ENCODE measurements at places on chromosomes 3 and 15. TPM values are rescaled to one million over a fixed set of nuclear protein-coding genes. Genes with fewer than 3 reads are reported as not detected.
A peak's percentile ranks its signal among the peaks of the same experiment; 100 is the strongest.

DNA sequence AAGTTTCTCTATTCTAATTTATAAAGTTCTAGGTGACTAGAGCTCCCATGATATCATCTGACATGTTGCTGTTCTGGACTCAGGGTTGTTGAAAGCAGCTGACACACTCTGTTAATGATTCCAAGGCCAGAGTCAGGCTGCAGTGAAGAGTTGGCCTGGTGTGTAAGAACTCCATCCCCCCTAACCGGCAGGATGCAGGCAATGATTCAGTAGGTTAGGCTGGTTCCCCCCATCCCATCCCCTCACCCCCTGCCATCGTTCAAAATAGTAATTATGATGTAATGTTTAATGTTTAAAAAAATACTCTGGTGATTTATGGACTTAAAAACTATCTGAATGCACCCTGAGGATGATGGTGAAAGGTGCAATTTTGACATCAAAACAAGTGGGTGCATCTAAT is 4.6 kb upstream of the TRIM71 start:
- no peak overlapping the region for H3K4me3 ChIP-seq
- H3K36me3 ChIP-seq, result no peaks in the 10 kb centered on the region
- H3K27me3 ChIP-seq, result peaks cover 7% of the 10 kb centered on the region
- no peak overlapping the region for H3K27ac ChIP-seq
- DNase-seq, result peak; percentile 7

ARRDC4 gene
- 0.10 TPM for total RNA-seq

GRCh38 chr15:85986741-85987140 is 92.9 kb upstream of the AGBL1 start:
- no peaks in the 10 kb centered on the region for H3K4me1 ChIP-seq
- H3K36me3 ChIP-seq, result no peaks in the 10 kb centered on the region
- no peak overlapping the region for H3K27ac ChIP-seq

GRCh38 chr3:154218728-154219127 is 97.5 kb downstream of the ARHGEF26 start:
- H3K27ac ChIP-seq, result no peak overlapping the region
- H3K4me3 ChIP-seq, result no peak overlapping the region
- no peaks in the 10 kb centered on the region for H3K27me3 ChIP-seq
- no peaks in the 10 kb centered on the region for H3K36me3 ChIP-seq
- DNase-seq, result no peak

CAND2 gene
- 1.6 TPM for total RNA-seq

CMTM8 gene
- total RNA-seq, result not detected

DNA sequence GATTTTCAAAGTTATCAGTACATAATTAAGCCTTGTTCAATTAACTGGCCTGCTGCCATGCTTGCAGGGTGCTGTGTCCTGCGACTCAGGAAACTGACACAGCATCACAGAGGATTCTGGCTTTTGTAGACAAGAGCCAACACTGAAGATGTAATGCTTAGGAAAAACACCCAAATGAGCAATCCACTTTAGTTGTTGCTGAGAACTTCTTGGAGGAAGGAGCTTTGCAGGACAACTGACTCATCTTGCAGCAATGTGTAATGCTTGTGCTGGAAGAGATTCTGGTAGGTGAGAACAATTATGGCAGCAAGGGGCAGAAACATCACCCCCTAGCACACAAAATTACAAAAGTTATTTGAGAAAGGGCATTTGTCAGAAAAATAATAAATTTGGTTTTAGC is 67.6 kb downstream of the NLGN1 start:
- no peak for DNase-seq
- H3K27ac ChIP-seq, result no peak overlapping the region
- H3K4me3 ChIP-seq, result no peak overlapping the region
- H3K27me3 ChIP-seq, result no peaks in the 10 kb centered on the region
- H3K36me3 ChIP-seq, result no peaks in the 10 kb centered on the region
- no peaks in the 10 kb centered on the region for H3K4me1 ChIP-seq

DNA sequence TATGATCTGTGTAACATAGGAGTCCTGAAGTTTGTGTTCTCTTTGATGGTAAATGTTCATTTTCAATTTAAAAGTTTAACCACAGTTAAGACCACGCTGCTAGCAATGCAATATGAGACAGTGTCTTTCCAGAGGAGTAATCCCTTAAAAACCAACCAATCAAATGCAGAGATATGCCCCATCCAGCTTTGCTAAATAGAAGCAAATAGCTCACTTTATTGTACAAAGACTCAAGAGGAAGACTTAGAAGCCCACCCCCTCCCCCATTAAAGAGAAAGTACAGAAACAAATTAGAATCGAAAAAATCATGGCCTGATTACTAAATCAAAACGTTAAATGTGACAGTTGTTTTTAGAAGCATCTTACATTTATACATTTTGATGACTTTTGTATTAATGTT is 2.1 kb upstream of the ANP32A start:
- no peak overlapping the region for H3K4me3 ChIP-seq
- H3K4me1 ChIP-seq, result peaks cover 12% of the 10 kb centered on the region
- DNase-seq, result no peak
- H3K27ac ChIP-seq, result no peak overlapping the region
- H3K27me3 ChIP-seq, result no peaks in the 10 kb centered on the region
- H3K36me3 ChIP-seq, result no peaks in the 10 kb centered on the region

DNA sequence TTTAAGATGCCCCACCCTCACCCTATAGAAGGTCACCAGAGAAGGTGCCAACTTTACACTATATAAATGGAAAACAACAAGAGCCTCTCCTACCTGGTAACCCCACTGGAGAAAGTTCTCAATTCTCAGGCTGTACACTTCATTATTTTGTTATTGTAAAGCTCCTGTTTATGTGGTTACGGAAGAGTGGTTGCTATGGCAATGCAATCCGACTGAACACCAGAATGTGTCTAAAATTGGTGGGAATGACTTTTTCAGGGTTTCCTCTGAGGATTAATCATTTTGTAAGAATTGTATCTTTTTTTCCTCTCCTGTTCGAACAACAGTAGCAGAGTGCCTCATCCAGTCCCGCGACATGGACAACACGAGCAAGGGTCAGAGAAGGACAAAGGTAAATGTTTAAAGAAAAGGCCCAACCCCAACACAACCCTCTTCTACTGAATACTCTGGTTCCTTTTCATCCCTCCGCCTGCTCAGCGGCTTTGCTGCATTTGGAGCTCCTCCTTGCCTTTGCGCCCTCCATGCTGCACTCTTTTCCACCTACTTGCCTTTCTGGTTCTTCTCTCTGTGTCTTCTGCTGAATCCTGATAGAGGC is 45.3 kb downstream of the DGKG start:
- H3K36me3 ChIP-seq, result no peaks in the 10 kb centered on the region
- H3K27me3 ChIP-seq, result no peaks in the 10 kb centered on the region
- H3K27ac ChIP-seq, result no peak overlapping the region
- no peak overlapping the region for H3K4me3 ChIP-seq
- DNase-seq, result no peak
- H3K4me1 ChIP-seq, result no peaks in the 10 kb centered on the region

GRCh38 chr15:90046911-90047392 is 45.8 kb downstream of the ZNF710 start:
- peaks cover 17% of the 10 kb centered on the region for H3K4me1 ChIP-seq
- H3K36me3 ChIP-seq, result peaks cover 6% of the 10 kb centered on the region
- peak overlapping the region; percentile 75 for H3K27ac ChIP-seq
- H3K4me3 ChIP-seq, result no peak overlapping the region
- no peak for DNase-seq

FSIP1 gene
- 0.36 TPM for total RNA-seq

ESYT3 gene
- total RNA-seq, result not detected

GRCh38 chr3:177906126-177906511 is 630.1 kb upstream of the KCNMB2 start:
- no peaks in the 10 kb centered on the region for H3K4me1 ChIP-seq
- DNase-seq, result no peak
- H3K27ac ChIP-seq, result no peak overlapping the region
- H3K27me3 ChIP-seq, result no peaks in the 10 kb centered on the region

DNA sequence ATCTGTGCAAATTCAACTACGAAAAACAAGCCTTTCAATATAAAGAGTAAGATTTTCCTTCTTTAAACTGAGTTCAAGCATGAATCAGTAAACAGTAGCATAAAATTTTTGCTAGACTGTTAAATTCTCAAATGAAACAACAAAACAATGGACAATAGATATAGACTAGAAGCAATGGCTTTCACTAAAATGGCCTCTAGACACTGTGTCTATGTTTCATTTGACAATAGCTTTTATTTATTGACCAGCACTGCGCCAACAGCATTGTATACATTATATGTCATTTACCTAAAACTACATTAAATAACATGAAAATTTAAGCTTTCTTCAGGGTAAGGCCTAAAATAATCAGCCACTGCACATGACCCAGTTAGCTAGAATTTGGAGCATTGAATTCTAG is 148.5 kb downstream of the DUT start:
- no peaks in the 10 kb centered on the region for H3K27me3 ChIP-seq
- no peak for DNase-seq
- H3K4me3 ChIP-seq, result no peak overlapping the region
- no peaks in the 10 kb centered on the region for H3K36me3 ChIP-seq

DNA sequence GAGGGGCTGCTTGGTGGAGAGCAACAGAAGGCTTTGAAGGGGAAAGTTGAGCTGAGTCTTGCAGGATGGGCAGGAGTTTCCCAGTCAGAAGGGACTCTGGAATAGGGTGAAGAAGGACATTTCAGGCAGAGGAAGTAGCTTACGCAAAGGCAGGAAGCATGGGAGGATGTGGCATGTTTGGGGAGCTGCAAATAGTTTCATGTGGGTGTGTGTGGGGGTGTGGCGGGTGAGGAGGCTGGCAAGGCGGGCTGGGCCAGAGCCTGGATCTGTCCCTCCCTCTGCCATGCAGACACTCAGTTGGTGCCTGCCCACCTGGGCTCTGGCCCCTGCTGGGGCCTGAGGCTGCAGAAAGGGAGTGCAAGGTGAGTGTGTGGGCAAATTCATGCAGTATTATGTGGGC is 10.4 kb downstream of the TEX264 start:
- H3K27ac ChIP-seq, result peak overlapping the region; percentile 51
- no peaks in the 10 kb centered on the region for H3K27me3 ChIP-seq
- peaks cover 12% of the 10 kb centered on the region for H3K36me3 ChIP-seq
- peaks cover 32% of the 10 kb centered on the region for H3K4me1 ChIP-seq
- H3K4me3 ChIP-seq, result no peak overlapping the region

GRCh38 chr3:194532591-194532990 is 45.8 kb upstream of the ATP13A3 start:
- no peak for DNase-seq
- no peaks in the 10 kb centered on the region for H3K36me3 ChIP-seq
- no peaks in the 10 kb centered on the region for H3K27me3 ChIP-seq

PCSK6 gene
- total RNA-seq, result 0.35 TPM

DNA sequence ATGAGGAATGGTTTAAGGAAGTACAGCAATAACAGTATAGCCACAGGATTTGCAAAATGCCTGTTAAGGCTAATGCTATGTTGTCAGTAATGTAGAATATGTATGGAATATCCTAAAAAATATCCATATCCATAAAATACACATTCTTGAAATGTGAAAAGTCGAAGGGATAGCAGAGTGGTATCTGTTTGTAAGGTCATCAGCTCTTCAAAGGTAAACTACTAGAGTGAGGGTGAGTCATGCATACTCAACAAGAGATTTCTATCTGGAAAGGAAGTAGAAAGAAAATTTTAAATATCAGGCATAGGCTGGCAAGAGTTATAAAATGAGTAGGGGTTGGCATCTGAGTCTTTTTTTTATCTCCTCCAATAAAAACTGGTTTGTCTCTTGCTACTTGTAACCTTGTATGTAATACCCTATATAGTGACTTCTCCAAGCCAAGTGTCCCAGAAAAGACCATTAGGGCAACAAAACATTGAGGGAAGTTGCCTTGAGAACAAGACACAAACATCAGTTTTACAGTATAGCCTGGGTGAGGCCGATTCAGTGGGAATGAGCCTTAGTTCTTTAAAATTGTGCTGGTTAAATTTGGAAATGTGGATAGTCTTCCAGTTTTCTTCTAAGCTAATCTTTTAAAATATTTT is 103.1 kb downstream of the SPATA16 start:
- no peaks in the 10 kb centered on the region for H3K27me3 ChIP-seq
- no peaks in the 10 kb centered on the region for H3K4me1 ChIP-seq
- no peaks in the 10 kb centered on the region for H3K36me3 ChIP-seq

GRCh38 chr15:25838191-25838870 is 24.8 kb downstream of the ATP10A start:
- H3K36me3 ChIP-seq, result no peaks in the 10 kb centered on the region
- no peak overlapping the region for H3K4me3 ChIP-seq
- H3K27ac ChIP-seq, result no peak overlapping the region
- no peaks in the 10 kb centered on the region for H3K4me1 ChIP-seq

Data from GM12878 (cell line).